ENCODE measurements at places on chromosomes 3 and 15. TPM values are rescaled to one million over a fixed set of nuclear protein-coding genes. Genes with fewer than 3 reads are reported as not detected.

Gene FBXL2
- 18.5 TPM for total RNA-seq

DNA sequence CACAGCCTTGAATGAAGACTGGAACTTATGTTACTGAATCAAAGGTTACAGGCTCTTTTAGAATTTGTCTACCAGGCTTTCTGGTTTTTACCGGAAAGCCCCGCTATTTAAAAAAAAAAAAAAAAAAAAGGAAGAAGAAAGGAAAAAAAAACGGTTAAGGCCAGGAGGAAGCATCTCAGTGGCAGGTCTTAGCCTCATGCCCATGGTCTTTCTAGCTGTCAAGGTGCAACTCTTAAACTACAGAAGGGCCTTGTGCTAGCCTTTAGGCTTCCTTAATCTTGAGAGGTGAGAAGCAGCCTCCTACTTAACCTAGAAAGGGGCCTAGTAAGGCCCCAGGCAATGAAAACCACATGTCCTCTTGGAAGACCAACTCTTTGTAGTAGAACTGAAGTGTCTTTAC, 77.5 kb downstream of the TBC1D5 start:
- DNase-seq, result no peak

- no peak for DNase-seq
Observed at GRCh38 chr15:39488516-39488915, 92.4 kb upstream of the THBS1 start.

GRCh38 chr3:156674046-156674910, at the start of gene TIPARP:
Gene TIPARP, plus strand, starts transcription at chr3:156674590. Its CDS starts 3,108 bp downstream, at chr3:156677698.
- peak; percentile 100 for DNase-seq

GRCh38 chr15:44593042-44593736, 56.2 kb downstream of the EIF3J start:
- DNase-seq, result no peak

Data from PC-9 (cell line).